ENCODE measurements at places on chromosomes 2 and 18.

DNA sequence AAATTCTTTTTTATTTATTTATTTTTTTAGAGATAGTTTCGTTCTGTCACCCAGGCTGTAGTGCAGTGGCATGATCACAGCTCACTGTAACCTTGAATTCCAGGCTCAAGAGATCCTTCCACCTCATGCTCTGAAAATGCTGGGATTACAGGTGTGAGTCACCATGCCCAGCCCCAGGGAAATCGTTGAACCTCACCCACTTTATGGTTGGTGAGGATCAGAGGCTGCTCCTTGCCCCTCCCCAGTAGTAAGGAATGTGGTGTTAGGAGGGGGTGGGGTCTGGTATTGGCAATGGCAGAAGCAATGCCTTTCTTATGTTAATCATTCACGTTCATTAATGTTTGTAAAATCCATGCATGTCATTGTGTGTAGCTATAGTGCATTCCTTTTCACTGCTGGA is 161.9 kb downstream of the SUCLG1 start:
- DNase-seq = no peak

DNA sequence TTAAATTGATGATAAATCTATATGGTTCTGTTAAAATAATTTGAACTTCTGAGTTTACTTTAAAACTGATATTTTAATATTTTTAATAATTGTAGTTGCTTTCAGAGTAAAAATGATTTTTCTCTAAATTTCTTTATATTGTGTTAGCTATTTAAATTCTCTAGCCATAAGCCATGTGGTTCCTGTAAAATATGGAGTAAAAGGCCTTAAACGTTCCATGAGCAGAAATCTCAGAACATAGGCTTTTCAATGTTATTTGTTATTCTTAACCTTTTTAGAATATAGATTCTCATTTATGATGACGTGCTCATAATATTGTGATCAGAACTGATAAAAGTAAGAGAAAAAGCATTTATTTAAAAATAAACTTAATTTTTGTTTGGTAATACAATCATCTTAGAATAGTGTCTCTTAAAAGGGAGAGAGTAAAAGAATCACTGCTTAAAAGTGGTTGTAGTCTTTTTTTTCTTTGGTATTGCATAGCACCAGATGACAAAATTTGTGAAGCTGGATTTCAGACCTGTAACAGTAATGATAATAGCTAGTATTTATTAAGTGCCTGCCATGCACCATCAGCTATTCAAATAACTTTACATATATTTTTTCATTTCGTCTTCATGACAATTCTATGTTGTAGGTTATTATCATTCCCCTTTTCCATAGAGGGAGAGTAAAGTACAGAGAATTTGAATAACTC is 2.7 kb downstream of the BMPR2 start:
- DNase-seq = no peak

GRCh38 chr2:165070076-165070475 is 114.8 kb upstream of the SLC38A11 start:
- DNase-seq = no peak

DNA sequence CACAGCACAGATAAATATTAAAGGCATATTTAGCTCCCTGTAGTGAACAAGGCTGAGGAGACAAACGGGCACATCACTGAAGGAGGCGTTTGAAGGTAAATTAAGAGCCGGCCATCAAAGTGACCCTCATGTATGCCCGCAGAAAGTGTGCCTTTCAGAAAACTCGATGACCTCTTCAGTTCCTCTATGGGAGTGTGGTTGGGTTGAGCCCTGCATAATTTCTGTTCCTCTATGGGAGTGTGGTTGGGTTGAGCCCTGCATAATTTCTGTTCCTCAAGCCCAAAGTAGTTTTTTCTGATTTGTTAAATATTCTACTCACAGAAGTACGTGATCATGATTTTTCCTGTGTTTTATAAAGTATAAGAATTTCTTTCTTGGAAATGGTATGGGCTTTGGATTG is 568.5 kb downstream of the TSN start:
- no peak for DNase-seq

GRCh38 chr2:222521099-222521498 is 96.8 kb downstream of the SGPP2 start:
- no peak for DNase-seq

DNA sequence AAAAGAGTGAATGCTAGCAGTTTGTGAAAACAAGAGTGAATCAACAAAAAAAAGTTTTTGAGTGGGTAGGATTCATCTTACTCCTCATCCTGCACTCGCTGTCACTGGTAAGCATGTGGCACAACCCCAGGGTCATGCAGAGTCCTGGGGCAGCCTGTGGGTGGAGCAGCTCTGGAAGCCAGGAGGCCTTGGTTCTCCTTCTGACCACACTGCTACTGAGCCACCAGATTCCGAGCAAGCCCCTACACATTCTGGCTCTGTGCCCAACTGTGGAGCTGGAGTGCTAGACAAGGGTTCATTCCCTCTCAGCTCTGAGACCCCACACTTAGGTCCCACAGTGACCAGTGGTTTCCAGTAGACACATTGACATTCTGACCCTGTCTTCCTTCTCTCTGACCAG is 670.6 kb downstream of the BCL11A start:
- DNase-seq = no peak

GRCh38 chr2:84807063-84807485 is 73.8 kb downstream of the TRABD2A start:
- DNase-seq = no peak

GRCh38 chr2:65204461-65205210 is 23.0 kb upstream of the ACTR2 start:
- no peak for DNase-seq

DNA sequence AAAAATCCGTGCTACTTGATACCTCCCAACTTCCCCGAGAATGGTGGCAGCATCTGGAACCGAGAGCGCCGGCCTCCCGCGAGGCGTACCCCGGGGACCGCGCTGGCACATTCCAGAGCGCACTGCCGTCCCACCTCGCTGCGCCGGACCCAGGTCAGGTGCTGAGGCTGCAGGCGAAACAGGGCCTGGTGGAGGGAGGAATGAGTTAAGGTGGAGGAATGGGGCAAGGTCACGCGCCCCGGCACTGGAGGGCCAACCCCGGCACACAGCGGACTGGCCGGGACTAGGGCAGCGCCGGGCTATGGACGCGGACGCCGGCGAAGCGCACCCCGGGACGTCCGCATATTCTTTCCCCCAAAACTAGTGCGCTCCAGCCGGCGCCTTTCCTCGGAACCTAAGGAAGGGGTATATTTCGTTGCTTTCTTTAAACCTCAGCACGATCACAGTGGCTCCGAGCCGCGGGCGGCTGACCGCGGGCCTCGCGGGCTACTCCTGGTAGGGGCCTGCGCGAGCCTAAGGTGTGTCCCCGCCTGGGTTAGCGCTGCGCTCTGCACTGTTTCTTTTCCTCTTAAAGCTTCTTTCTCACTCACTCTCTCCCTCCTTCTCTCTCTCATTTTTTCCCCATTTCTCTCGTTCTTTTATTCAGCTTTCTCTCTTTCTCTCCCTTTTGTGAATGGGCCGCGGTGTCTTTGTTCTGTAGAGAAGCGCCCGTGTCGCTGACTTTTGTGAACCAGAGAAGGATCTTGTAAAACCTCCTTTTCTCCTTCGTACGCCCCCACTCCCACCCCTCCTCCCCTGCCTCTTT is 2.1 kb upstream of the OTX1 start:
- DNase-seq = no peak

- no peak for DNase-seq
These were observed 5.1 kb downstream of the TRIB2 start for GRCh38 chr2:12721566-12722446.

- no peak for DNase-seq
These were observed 98.2 kb upstream of the TRIB2 start for GRCh38 chr2:12618576-12618975.

All from left kidney (tissue), 8 donors.